ENCODE measurements at places on chromosomes 7 and 10.

GRCh38 chr7:48887500-48887899 is 36.8 kb upstream of the CDC14C start:
- no peak for DNase-seq

- DNase-seq, result no peak
Observed at GRCh38 chr7:118839515-118839914, 615.0 kb downstream of the ANKRD7 start.

DNA sequence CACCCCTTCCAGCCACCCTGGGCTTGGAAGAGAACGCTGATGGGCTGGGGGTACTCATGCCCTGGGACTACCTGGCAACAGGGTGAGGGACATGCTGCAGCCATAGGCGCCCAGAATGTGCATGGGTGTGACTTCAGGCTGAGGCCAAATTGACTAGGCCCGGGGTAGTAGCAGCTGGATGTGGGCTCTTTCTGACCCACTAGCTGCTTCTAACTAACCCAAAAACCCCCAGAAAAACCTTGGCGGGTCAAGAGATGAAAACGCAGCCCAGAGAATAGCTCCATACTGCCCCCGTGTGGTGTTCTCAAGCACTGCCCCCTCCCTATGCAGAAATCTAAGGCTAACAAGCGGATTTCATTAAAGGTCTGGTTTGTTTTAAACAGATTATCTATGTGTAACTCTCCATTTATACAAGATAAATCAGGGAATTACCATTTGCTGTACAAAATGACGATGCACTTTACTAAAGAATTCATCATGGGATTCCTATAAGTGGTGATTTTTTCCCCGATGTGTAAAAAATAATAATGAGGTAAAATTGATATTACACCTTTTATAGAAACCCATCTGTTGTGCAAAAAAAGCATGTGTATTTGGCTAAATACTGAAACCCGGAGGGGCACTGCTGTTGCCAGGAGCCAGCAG is 4.2 kb downstream of the SMARCD3 start:
- DNase-seq, result peak; percentile 24

- no peak for DNase-seq
Observed at GRCh38 chr7:156172638-156173037, 360.4 kb upstream of the SHH start.

DNA sequence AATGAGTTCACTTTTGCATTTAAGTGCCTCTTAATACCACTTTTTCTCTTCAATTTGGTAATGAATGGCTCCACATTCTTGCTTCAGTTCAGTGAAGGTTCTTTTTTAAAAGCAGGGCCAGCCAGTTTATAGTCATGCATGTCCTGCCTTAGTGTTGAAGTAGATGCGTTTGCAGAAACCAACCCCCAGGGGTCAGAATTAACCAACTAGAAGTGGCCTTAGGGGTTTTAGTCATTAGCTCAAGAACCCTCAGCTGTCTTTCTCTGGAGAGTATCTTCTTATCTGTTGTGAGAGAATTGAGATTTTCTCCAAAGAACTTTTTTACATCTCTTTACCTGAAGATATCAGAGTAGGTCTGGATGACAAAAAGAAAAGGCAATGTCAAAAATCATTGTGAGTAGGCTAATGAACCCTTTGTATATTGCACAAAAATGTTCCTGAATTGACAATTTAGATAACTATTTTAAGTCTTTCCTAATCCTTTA is 82.2 kb downstream of the PIK3CG start:
- no peak for DNase-seq

DNA sequence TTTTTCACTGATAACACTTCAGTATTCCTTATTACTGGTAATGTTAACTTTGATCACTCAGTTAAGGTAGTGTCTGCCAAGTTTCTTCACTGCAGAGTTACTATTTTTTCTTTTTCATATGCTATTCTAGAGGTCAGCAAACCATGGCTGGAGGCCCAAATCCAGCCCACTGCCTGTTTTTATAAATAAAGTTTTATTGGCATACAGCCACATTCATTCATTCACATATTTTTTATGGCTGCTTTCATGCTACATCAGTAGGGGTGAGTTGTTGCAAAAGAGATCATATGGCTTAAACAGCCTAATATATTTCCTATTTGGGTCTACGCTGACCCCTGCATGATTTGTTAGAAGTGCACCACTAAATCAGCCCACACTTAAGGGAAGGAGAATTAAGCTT is 10.9 kb downstream of the RPEL1 start:
- DNase-seq, result no peak

GRCh38 chr10:68618234-68618633 is 58.1 kb downstream of the TET1 start:
- DNase-seq, result no peak

- DNase-seq, result no peak
Observed at GRCh38 chr10:31604096-31604495, 285.1 kb downstream of the ZEB1 start.

Data from stimulated activated CD4-positive, alpha-beta T cell treated with anti-CD3 and anti-CD28 coated beads, Interleukin-1b, Interleukin-23, amount 100 ng/mL, for 1 hour (primary cell).